ENCODE measurements at places on chromosomes 4 and X.

DNA sequence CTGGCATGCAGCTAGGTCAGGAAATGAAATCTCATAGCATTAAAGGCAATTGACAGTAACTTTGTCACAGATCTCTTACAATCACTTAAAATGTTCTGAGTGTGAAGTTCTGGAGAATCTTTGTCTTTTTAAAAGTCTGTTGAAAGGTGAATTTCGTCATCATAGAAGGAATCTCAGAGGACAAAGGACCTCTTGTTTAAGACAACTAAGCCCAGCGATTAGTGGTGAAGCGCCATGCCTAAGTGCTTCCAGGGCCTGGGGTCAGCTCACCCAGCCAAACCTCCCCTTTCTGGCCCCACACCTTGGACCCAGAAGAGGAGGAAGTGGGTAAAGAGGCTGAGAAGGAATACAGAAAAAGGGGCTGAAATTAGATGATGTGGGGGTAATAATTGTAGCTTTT is 8.5 kb downstream of the FRMD7 start:
- DNase-seq: no peak

- DNase-seq: no peak
Measured at GRCh38 chr4:186416451-186417060, 138.8 kb downstream of the MTNR1A start.

DNA sequence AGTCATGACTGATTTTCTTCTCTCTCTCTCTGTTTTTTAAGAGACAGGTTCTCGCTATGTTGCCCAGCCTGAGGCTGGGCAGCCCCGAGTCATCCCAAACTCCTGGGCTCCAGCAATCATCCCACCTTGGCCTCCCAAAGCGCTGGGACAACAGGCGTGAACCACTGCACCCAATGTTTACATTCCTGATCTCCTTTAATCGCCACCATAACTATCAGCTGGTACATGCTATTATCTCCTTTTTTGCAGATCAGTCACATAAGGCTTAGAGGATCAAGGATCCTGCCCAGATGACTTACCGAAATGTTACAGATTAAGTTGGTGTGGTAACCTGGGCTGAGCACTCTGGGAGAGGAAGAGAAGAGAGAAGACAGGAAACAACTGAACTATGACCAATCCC is 1.5 kb upstream of the USP46 start:
- no peak for DNase-seq

DNA sequence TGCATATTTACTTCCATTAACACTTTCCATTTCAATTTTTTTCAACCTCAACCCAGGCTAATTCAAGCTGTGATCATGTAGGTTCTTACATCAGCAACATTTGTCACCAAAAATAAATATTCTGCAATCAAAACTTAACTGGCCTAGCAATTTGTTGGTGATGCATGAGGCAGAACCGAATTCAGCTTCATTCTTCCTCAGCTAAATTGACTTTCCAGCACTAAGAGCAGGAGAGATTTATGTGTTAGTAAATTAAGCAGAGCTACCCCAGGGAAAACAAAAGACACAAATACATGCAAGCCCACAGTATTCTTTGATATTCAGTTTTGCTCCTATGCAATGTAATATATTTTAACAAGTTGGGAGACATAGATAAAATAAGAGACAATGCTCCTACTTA is 208.7 kb upstream of the NDST3 start:
- DNase-seq: no peak

GRCh38 chr4:169305651-169306050 is 34.9 kb upstream of the SH3RF1 start:
- DNase-seq: no peak

GRCh38 chr4:53531585-53532224 is 59.6 kb downstream of the LNX1 start:
- DNase-seq: no peak
